ENCODE measurements at places on chromosomes 6 and 20.

- no peak for DNase-seq
Measured at GRCh38 chr6:131469130-131469529, 103.9 kb upstream of the ARG1 start.

GRCh38 chr20:64003960-64004725 lies 23.2 kb downstream of the PRPF6 start:
- DNase-seq: no peak

GRCh38 chr6:156731396-156731795 lies 45.8 kb upstream of the ARID1B start:
- no peak for DNase-seq

DNA sequence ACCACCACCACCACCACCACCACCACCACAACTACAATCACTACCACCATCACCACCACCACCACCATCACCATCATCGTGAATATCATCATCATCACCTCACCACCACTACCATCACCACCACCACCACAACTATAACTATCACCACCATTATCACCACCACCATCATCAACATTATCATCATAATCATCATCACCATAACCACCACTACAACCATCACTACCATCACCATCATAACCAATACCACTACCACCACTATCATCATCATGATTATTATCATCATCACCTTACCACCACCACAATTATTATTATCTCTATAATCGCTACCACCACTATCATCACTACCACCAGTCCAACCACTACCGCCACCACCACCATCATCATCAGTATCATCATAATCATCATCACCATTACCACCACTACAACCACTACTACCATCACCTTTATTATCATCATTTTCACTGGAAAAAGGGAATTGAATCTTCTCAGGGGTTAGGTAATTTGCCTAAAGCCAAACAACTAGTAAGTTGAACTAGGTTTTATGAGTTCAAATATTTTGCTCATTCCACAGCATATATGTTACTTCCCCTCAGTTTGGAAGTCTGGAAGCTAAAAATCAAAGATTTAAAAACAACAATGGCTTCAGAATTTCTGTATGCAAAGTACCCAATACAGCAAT lies 8.3 kb downstream of the RIPOR2 start:
- peak; percentile 60 for DNase-seq

GRCh38 chr20:1472556-1473245 lies 6.1 kb upstream of the NSFL1C start:
- no peak for DNase-seq

DNA sequence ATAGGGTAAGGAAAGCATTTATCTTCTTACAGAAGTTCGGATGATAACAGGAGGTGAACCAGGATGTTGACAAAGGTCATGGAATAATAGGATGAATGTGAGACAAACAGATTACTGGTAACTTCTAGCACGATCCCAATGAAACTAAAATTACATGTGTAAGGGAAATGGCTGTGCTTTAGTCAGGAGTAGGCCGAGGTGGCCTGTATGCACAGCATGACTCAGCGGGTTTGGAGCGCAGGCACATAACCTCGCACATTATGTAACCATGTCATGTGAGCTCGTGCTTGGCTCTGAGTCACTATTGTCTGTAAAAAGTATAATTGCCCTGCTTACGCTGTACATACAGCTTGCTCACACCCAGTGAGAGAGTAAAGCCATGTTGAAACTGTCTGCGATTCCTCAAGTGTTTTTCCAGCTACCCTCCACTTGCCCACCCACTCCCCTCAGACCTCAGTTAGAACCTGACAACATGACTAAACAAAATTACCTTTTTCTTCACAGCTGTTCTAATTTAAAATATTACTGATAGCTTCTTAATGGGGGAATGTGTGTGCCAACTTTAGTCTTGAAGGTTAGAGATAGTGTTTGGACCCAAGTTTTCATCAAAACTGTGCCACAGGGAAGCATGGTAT lies 8.2 kb downstream of the CYB5R4 start:
- peak; percentile 32 for DNase-seq

DNA sequence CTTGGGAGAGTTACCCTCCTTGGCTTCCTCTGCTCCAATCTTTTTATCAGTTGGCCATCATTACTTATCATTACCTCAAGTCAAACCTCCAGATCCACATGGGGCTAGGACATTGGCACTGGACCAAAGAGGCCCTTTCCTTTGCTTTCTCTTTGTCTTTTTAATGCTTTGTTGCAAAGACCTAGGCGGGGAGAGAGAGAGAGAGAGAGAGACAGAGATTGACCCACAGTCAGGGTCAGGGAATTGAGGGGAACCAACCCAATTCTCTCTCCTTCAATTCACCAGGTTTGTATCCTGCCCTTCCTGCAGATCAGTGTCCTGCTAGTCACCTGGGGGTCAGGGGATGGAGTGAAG lies 3.5 kb upstream of the VEGFA start:
- no peak for DNase-seq

DNA sequence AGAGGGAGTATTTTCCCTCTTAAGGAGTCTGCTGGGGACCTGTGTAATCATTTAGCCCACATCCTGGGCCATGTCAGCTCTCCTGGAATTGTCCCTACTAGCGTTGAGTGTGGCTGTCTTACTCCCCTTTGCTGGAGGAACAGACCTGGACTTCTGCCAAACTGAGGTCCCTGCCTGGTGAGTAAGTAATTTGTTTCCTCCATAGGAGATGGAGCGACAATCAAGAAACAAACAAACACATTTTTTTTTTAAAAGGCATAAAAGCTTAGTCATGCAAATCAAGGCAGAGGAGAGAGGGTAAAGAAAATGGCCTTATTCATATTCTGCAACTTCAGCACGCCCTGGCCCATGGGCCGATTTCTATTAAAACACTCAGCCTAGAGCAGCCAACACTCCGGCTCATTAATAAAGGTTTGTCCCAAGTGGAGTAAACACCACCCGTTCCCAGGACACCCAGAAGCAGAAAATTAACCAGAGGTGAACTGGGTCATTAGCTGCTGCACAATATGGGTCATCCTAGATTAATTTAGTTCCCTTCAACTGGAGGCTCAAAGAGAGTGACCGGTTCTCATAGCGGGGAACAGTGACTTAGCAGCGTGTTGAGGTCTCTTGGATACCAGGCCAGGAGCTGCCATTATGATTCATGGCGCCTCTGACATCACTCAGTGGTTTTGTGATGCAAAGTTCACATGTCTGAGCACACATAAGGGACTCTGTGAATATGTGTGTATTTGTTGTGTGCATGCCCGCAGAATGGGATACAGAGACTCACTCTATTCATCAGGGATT lies 165.0 kb upstream of the SULF2 start:
- no peak for DNase-seq

GRCh38 chr6:37878150-37878710 lies 58.7 kb downstream of the ZFAND3 start:
- DNase-seq: no peak

DNA sequence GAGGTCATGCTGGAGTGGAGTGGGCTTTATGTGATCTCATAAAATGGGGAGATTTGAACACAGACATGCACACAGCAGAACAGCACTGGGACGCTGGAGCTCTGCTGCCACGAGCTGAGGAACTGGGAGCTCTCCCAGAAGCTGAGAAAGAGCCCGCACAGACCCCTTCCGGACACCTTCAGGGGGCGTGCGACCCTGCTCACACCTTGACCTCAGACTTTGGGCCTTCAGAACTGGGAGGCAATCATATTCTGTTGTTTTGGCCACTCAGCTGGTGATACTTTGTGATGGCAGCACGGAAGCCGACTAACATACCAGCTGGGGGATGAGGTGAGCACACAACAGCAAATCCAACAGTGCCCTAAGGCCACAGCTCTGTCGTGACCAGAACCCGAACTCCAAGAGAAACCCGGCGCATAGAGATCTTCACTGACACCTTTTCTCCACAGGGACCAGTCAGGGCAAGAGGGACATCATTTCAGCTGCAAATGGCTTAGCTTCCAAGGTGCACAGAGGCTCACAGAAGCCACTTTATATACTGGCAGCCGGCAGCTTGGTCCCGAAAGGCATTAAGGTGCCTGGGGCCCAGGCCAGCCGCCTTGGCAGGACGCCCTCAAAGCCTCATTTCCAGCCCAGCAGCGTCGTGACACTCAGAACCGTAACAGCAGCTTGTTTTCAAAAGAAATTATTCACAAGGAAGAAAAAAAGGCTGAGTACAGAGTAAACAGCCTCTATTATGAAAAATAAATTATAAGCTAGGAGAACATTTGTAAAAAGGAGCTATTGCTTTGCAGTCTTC lies 89.3 kb downstream of the RNASET2 start:
- DNase-seq: no peak

DNA sequence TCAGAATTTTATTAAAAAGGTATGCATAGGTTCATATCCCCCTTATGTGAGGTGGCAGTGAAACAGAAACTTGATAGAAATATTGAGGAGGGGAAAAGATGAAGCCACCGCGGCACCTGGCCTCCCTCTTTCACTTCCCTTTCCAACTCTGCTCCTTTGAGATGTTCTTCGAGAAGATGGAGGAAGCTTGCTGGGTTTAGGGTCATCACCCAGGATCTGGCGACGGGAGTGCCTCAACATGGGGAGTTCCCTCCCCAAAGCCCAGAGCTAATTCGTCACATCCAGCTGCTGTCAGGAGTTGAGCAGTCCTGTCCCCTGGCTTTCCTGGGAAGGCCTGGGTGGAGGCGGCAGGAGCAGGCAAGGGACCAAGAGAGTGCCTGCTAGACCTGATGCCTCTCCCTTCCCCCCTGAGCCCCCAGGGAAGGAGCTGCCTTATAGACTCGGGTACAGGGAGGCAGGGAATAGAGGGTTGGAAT lies 29.1 kb downstream of the RREB1 start:
- DNase-seq: peak; percentile 26

DNA sequence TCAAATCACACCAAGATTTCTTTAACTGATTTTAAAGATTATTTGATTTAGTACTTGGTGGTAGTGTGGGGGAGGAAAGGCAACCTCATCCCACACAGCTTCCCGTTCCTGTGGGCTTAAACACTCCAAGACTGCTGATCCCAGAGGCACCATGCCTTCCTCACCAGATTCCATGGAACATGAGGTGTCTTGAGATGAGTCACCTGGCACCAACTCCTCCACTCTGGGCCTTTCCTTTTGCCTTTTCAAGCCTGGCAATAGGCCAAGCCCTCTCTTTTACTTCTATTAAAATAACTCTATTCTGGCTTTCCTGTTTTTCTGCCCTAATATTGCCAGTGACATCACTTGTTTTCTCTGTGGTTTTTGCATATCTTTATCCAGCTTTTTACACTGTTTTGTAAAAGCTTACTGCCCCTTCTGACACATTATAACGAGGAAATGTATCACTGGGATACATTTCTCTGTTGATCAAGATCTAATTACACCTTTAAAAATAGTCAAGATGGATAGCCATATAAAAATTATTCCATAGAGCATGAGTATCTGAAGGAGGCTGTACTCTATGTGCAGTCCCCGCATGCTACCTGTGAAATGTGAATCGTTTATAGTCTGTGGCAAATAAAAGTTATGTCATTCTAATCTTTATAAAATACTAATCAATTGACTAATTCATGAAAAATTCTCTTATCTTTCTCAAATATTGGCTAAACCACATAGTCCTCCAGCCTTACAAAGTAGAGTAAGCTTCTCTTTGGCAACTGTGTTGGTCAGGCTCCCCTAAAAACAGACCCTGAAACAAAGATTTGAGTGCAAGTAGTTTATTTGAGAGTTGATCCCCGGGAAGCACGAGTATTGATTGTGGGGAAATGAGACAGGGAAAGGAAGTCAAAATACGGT lies 257.8 kb upstream of the KCNQ5 start:
- DNase-seq: no peak

- DNase-seq: no peak
Measured at GRCh38 chr6:152723398-152723797, 25.7 kb downstream of the MYCT1 start.

DNA sequence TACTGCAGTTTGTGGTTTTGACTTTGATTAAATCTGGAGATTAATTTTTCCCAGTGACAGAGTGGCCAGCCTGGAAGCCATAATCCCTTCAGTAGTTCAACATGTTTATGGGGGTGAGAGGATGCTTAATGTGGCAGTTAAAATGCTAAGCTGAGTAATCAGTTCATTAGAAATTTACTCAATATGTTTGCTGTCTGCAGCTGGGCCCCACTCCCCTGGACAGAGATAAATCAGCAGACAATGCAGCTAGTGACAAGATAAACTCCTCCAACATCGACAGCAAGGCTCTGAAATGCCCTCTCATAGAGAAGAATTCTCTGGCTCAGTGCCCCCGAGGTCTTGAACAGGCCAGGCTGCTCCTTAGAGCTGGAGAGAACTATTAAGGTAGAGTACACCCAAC lies 101.9 kb downstream of the LRFN2 start:
- DNase-seq: no peak

DNA sequence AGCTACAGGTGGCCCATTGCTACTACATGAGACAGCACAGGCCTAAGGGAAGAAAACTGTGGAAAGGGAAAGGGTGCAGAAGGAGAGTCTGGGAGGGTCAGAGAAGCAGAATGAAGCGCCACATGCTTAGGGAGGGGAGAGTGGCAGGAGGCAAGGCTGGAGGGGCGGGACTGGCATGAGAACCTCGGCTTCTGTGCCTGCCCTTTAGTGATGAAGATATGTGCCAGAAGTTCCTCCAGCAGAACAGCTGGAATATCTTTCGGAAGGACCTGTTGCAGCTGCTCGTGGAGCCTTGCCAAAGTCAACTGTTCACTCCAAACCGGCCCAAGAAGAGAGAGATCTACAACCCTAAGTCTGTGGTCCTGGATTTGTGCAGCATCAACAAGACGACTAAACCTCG lies 61.8 kb downstream of the CNBD2 start:
- DNase-seq: no peak

DNA sequence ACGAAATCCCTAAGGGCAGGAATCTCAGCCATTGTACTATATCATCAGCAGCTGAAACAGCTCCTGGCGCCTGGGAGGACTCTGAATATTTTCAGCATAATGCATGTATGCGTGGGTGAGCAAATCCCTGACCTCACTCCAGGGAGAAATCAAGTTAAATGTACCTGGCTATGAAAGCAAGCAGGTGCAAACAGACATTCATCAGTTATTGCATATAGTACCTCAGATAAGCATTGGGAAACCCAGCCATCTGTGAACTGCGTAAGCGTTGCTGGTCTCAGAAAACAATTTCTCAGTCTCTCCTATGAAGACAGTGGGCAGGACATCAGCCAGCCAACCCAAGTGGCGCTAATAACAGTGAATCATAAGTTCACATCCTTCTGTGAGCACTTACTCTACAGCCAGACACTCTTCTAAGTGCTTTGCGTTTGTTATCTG lies 622.6 kb downstream of the EPM2A start:
- DNase-seq: no peak

GRCh38 chr20:62875419-62876361 lies 14.1 kb upstream of the TCFL5 start:
- DNase-seq: peak; percentile 30

GRCh38 chr6:4846387-4846786 lies 70.2 kb downstream of the CDYL start:
- no peak for DNase-seq

- no peak for DNase-seq
Measured at GRCh38 chr6:125623085-125623484, 126.3 kb upstream of the HEY2 start.

GRCh38 chr20:57795977-57796560 lies 86.3 kb upstream of the PMEPA1 start:
- DNase-seq: no peak

- no peak for DNase-seq
Measured at GRCh38 chr20:20318365-20319161, 49.3 kb upstream of the INSM1 start.

Measured in activated CD4-positive, alpha-beta memory T cell treated with anti-CD3 and anti-CD28 coated beads for 36 hours (primary cell).